ENCODE measurements at places on chromosomes 12 and 14.
A peak's percentile ranks its signal among the peaks of the same experiment; 100 is the strongest.

DNA sequence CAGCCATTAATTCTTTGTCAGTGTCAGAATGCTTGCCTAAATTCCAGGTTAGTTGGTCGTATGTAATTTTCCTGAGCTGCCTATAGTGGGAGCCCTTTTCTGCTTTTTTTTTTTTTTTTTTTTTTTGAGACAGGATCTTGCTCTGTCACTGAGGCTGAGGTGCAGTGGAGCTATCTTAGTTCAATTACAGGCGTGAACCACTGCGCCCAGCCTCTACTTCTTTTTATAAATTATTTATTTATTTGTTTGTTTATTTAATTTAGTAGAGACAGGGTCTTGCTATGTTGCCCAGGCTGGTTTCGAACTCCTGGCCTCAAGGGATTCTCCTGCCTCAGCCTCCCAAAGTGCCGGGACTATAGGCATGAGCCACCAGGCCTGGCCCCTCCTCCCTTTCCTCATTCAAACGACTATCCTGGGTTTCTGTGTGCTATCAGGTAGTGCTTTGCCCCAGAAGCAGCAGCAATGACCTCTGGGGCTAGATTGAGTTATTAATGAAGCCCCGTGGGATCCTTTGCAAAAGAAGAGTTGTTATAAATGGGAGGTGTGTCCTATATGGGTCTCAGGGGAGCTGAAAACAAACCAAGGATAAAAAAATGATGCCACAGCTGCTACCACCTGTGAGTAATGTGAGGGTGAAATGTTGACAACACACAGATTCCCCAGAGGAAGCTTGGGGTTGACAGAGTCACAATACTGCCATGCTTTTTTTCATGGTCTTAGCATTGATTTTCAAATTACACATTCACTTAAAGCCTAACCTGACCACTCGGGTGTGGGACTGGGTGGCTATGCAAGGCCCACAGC is 34.6 kb upstream of the NFKBIA start:
- DNase-seq, result no peak

- no peak for DNase-seq
These were observed 215.3 kb downstream of the CHST11 start for GRCh38 chr12:104672096-104672445.

- no peak for DNase-seq
These were observed 68.7 kb downstream of the CCDC91 start for GRCh38 chr12:28258998-28259397.

- no peak for DNase-seq
These were observed 1296.5 kb downstream of the TMEM121 start for GRCh38 chr14:106822905-106823304.

GRCh38 chr14:51140338-51140737 is 45.4 kb upstream of the TRIM9 start:
- DNase-seq, result no peak

DNA sequence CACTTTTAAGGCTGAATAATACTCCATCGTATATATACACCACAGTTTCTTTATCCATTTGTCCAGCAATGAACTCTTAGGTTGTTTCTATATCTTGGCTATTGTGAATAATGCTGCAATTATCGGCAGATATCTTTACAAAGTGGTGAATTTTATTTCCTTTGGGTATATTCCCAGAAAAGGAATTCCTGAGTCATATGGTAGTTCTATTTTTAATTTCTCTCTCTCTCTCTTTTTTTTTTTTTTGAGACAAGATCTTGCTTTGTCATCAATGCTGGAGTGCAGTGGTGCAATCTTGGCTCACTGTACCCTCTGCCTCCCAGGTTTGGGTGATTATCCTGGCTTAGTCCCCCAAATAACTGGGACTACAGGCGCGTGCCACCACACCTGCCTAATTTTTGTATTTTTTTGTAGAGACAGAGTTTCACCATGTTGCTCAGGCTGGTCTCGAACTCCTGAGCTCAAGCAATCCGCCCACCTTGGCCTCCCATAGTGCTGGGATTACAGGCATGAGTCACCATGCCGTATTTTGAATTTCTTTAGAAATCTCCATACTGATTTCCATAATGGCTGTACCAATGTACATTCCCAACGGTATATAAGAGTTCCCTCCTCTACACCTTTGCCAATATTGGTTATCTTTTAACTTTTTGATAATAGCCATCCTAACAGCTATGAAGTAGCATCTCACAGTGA is 98.4 kb downstream of the EFCAB11 start:
- DNase-seq, result no peak

DNA sequence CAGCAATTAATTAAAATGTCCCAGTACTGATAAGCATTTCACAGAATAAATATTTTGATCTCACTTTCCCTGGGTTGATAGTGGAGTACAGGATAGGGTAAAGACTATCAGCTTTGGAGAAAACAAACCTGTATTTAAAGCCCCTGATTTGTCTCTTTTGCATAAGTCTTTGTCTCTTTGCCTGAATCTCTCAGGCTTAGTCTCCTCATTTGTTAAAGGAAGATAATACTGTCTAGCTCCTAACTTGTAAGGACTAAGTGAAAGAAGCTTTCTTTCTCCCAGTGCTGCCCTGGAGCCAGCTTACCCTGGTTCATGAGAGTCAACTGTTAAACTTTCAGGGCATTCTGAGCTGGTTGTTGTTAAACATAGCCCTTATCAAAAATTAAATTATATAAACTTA is 5.5 kb upstream of the NR1H4 start:
- DNase-seq, result no peak

GRCh38 chr14:79056879-79057278 is 886.7 kb downstream of the NRXN3 start:
- no peak for DNase-seq

DNA sequence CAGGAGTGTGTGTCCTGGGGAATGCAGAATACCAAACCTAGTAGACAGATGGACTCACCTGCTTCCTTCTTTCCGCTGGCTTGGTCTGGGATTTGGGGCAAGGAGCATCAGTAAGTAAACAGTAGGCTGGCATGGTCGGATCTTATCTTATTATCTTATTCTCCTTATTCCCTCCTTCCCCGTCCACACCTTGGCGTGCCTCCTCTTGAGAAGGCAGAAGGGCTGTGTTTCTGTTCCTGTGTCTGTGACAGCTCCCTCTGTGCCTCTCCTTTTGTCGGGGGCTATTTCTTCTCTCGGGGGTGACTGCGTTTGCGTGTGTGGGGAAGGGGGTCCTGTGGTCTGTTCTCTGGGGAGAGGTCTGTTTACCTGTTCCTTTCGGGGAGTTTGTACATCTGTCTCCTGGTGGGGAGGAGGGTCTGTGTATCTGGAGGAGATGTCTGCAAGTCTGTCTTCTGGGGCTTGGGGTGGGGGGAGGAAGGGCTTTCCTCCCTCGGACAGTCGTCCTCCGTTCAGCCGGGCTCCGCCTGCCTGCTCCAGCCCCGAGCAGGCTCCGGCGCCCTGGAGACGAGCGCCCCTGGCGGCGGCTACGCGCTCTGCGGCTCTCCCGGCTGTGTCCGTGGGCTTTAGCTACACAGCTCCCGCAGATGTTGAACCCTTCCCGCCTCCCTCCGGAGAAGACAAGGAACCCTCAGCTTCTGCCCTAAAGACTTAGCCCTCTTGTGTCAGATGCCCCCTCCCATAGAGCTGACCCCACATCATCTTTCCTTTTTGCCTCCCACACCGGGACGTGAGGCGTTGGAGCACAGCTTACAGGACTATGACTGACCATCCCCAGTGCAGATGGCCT is 4.4 kb downstream of the KRT86 start:
- DNase-seq, result peak; percentile 83

GRCh38 chr14:100835548-100836310 is 9.8 kb downstream of the MEG3 start:
- DNase-seq, result no peak

- no peak for DNase-seq
These were observed 825 bp downstream of the DHH start for GRCh38 chr12:49093792-49094159.

GRCh38 chr12:121089031-121089812 is 43.5 kb upstream of the P2RX7 start:
- no peak for DNase-seq

GRCh38 chr12:3125674-3126073 is 48.5 kb downstream of the TSPAN9 start:
- no peak for DNase-seq

DNA sequence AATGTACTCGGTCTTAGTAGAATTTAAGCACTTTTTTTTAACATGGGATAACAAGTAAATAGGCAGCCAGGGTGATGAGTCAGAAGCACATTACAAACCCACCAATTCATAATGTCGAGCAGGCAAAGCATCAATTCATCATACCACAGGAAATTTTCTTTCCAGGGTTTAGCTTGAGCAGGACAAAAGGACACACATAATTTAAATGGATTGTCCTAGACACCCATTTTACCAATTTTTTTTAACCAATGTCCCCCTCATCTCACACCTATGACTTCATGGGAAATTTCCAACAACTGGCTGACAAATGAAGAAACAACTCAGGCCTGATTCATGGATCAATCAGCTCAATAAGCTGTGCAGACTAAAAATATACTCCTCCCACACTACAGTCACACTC is 58.8 kb upstream of the FOXG1 start:
- no peak for DNase-seq

DNA sequence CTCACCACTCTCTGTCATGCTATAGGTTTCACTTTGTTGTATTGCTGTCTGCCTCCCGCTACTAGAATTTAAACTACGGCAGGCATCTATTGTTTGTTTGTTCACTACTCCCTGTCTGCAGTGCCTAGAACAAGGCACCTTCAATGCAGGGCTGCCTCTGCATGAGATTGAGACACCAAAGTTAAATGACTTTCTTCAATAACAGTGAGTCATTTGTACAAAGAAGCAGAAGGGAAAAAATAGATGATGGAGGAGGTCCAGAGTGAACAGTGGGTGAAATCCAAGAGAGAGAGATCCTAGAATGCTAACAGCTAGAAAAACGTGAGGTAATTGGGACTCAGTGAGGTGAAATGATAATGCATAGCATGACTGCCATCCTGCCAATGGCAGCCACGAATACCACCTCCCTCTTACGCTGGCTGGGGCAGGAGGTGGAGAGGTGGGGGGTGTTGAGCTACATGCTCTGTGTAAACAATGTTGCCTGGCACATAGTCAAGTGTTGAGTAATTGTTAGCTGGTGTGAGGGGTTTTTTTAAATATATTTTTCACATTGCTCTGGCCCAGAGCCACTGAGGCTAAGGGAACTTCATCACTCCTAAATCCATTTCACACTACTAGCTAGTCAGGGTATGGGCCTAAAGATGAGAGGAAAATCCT is 367.6 kb downstream of the RPS29 start:
- DNase-seq, result no peak

GRCh38 chr12:109302358-109302757 is 6.7 kb downstream of the FOXN4 start:
- no peak for DNase-seq

GRCh38 chr12:3768911-3769447 is 16.1 kb upstream of the CRACR2A start:
- no peak for DNase-seq

- DNase-seq, result no peak
These were observed 3.2 kb upstream of the DUSP6 start for GRCh38 chr12:89355243-89356068.

DNA sequence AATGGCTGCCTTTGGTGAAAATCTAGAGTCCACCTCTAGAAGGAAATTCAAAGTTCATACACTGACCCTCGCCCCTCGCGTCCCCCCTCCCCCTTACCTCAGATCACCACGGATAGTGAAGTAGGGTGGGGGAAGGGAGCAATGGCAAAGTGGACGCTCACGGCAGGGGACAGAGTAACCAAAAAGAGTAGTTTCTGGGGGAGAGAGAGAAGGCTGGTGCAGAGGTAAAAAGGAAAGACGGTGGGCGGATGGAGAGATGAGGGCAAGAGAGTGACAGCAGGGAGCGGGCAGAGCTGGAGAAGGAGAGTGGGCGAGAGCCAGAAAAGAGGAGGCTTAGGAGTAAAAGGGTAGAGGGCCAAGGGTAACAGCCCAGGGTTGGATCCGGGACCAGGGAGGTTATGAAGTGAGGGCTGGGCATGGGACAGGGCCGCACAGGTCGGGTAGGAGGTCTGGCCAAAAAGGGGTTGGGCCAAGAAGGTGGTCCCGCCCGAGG is 423 bp downstream of the ALDH6A1 start:
- DNase-seq, result no peak

GRCh38 chr12:90280033-90280432 is 571.4 kb upstream of the ATP2B1 start:
- no peak for DNase-seq

GRCh38 chr14:51337520-51337919 is 97.5 kb downstream of the TMX1 start:
- DNase-seq, result no peak

DNA sequence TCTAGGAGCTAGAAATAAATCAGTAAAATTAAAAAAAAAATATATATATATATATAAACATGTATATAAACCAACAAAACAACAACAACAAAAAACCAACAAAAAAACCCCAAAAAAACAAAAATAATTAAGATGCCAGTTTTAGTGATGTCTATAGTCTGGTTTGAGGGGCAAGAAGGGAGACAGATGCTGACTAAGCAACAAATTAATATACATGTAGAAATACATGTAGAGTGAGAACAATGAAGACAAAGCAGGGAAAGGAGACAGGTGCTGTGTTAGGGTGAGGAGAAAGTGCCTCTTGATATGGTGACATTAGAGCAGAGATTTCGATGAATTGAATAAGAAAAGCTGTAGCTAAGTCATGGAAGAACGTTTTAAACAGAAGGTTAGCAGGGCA is 477.9 kb downstream of the APAF1 start:
- DNase-seq, result no peak

DNA sequence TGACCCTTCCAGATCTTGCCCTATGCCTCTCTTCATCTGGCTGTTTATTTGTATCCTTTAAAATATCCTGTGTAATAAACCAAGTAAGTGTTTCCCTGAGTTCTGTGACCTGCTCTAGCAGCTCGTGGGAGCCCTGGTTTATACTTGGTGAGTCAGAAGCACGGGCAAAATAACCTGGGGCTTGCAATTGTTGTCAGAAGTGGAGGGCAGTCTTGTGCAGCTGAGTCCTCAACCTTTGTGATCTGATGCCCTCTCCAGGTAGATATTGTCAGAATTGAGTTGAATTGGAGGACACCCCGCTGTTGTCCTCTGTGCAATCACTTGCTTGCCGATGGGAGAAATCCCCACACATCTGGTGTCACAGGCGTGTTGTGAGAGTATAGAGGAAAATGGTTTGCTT is 62.5 kb upstream of the PRICKLE1 start:
- no peak for DNase-seq

DNA sequence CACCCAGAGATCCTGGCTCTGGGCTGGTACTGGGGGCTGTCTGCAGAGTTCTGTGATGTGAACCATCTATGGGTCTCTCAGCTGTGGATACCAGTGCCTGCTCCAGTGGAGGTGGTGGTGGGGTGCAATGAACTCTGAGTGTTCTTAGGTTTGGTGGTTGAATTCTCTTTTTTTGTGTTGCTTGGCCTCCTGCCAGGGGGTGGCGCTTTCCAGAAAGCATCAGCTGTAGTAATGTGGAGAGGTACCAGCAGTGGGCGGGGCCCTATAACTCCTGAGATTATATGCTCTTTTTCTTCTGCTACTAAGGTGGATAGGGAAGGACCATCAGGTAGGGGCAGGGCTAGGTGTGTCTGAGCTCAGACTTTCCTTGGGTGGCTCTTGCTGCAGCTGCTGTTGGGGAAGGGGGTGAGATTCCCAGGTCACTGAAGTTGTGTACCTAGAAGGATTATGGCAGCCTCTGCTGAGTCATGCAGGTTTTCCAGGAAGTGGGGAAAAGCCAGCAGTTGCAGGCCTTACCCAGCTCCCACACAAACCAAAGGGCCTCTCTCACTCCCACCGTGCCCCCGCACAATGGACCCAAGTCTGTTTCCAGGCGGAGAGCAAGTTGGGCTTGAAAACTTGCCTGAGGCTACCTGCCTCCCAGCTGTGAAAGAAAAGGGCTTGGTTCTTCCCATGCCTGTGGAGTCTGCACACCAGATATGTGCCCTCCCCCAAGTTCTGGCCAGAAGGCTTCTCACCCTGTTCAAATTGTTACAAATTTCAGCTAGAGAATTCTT is 18.6 kb downstream of the CCER1 start:
- no peak for DNase-seq

- no peak for DNase-seq
These were observed 32.3 kb upstream of the PTCSC3 start for GRCh38 chr14:36208690-36209278.

Measured in activated CD4-positive, alpha-beta T cell treated with anti-CD3 and anti-CD28 coated beads, Interleukin-2, amount 50 U/mL, for 48 hours (primary cell).